ENCODE measurements at places on chromosomes 3 and 15.

- no peaks in the 10 kb centered on the region for H3K4me1 ChIP-seq
- peaks cover 19% of the 10 kb centered on the region for H3K27me3 ChIP-seq
- H3K36me3 ChIP-seq: no peaks in the 10 kb centered on the region
- H3K4me3 ChIP-seq: no peak overlapping the region
Measured at GRCh38 chr15:48924528-48925393, 39.0 kb downstream of the SHC4 start.

DNA sequence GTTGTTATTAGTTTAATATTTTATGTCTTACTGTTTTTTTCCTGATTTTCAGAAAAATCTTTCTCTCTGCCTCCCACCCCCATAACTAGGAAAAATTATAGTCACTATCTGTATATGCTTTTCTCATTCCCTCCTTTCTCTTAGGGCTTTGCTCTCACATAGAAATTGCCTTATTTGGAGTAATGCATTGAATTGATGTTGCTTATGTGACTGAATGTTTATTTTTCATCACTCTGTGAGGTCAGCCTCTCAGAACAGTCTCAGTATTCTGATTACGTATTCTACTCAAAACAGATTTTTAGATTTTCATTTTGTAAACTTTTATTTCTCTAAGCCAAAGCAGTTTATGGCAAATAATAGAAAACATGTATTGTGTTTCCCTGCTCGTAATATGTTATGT is 121.0 kb downstream of the SLMAP start:
- H3K27ac ChIP-seq: no peak overlapping the region
- no peak overlapping the region for H3K4me3 ChIP-seq
- peaks cover 17% of the 10 kb centered on the region for H3K36me3 ChIP-seq
- H3K27me3 ChIP-seq: no peaks in the 10 kb centered on the region
- H3K4me1 ChIP-seq: no peaks in the 10 kb centered on the region

DNA sequence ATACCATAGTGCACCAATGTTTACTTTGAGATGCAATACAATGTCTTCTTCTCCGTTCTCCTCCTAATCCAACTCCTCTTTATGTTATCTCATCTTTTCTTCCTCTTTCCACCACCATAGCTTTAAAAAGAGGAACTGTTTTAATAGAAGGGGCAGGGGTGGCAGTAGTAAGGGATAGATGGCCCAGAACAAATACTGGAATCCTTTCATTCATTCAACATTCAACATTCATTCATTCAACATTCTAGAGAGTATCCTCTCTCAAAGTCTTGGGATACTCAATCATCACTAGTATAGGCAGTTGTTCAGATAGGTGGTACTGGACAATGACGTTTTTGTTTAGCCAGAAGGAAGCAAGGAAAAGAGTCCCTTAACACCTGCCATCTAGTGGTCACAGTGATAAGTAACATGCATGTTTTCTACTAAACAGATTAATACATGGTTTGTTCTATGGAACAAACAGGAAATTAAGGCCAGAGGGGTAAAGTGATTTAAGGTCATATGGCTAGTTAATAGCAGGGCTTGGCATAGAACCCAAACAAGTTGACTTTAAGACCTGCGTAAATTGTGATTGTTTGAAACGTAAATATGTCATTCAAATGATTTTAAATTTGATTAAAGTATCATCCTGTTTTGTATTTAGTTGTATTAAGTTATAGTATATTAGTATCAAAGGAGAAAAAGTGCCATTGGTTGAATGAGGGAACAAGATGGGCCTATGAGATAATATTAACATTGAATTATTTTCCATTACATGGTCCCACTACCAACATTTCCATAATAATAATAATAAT is 26.9 kb upstream of the EHHADH start:
- H3K36me3 ChIP-seq: peaks cover 5% of the 10 kb centered on the region
- peaks cover 16% of the 10 kb centered on the region for H3K27me3 ChIP-seq
- H3K4me3 ChIP-seq: peak overlapping the region; percentile 12
- peak overlapping the region; percentile 31 for H3K27ac ChIP-seq

DNA sequence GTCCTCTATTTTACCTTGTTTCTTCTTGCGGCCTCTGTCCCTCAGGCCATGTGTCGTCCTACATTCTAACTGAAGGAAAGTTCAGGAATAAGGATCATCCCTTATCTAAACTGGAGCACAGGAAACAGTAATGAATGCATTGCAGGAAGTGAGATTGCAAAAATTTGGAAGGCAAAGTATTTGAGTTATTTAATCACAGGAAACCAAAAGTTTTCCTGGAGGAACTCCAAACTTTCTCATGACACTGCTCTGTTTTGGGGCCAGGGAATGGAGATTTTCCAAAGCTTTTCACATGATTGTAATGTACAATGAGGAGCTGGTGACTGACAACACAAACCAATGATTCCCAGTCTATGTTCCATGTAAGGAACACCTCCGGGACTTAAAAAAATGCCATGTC is 57.8 kb upstream of the PLSCR4 start:
- DNase-seq: no peak
- H3K4me1 ChIP-seq: no peaks in the 10 kb centered on the region
- no peaks in the 10 kb centered on the region for H3K27me3 ChIP-seq

DNA sequence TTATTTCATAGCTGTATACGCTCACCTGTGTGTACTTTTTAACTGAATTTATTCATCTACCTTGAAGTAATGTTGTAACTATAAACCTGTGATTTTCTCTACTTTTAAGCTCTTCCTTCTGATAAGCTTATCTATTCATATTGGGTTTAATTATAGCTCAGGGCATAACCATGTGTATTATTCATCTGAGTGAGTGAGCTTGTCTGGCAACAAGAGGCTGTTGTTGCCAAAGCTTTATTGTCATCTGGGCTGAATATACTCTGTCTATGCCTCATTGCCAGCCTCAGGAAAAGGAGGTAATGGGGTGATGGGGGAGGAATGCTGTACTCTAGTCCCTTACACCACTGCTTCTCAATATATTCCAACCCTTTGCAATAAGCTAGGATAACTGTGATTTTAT is 292.4 kb downstream of the UBE2E2 start:
- H3K4me1 ChIP-seq: peaks cover 26% of the 10 kb centered on the region
- H3K4me3 ChIP-seq: no peak overlapping the region
- DNase-seq: no peak
- peaks cover 2% of the 10 kb centered on the region for H3K36me3 ChIP-seq
- H3K27me3 ChIP-seq: no peaks in the 10 kb centered on the region

- H3K27ac ChIP-seq: no peak overlapping the region
- H3K36me3 ChIP-seq: no peaks in the 10 kb centered on the region
- peaks cover 18% of the 10 kb centered on the region for H3K27me3 ChIP-seq
- H3K4me1 ChIP-seq: no peaks in the 10 kb centered on the region
Measured at GRCh38 chr3:64268926-64269325, 43.7 kb upstream of the PRICKLE2 start.

GRCh38 chr15:70450142-70450443 is 313.3 kb downstream of the UACA start:
- no peaks in the 10 kb centered on the region for H3K36me3 ChIP-seq
- no peak for DNase-seq
- no peak overlapping the region for H3K4me3 ChIP-seq
- peaks cover 13% of the 10 kb centered on the region for H3K27me3 ChIP-seq
- peaks cover 21% of the 10 kb centered on the region for H3K4me1 ChIP-seq

- H3K4me1 ChIP-seq: peaks cover 6% of the 10 kb centered on the region
- no peak for DNase-seq
- H3K27ac ChIP-seq: no peak overlapping the region
- no peaks in the 10 kb centered on the region for H3K36me3 ChIP-seq
- peaks cover 12% of the 10 kb centered on the region for H3K27me3 ChIP-seq
- H3K4me3 ChIP-seq: no peak overlapping the region
Measured at GRCh38 chr15:61175024-61175423, 54.1 kb downstream of the RORA start.

GRCh38 chr15:51205050-51205975 is 110.6 kb upstream of the TNFAIP8L3 start:
- DNase-seq: no peak
- no peak overlapping the region for H3K4me3 ChIP-seq
- H3K27me3 ChIP-seq: peaks cover 3% of the 10 kb centered on the region
- no peaks in the 10 kb centered on the region for H3K4me1 ChIP-seq

DNA sequence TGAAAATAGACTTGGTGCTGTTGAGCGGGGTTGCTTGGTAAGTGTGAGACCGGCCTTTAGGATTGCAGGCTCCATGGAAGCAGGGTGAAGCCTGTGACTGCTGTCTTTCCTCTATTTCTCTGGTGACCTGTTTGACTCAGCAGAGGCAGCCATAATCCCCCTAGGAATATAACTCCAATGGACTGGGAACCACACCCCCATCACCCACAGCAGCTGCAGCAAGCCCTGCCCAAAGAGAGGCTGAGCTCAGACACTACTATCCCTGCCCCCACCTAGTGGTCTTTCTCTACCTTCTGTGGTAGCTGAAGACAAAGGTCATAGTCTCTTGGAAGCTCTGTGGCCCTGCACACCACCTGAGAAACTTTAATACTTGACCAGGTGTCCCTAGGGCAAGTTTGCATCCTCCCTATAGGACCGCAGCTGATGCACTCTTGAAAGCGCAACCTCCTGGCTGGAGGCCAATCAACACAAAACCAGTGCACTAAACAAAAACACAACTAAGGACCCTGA is 133.6 kb upstream of the MRPL3 start:
- H3K27me3 ChIP-seq: peaks cover 6% of the 10 kb centered on the region
- no peaks in the 10 kb centered on the region for H3K4me1 ChIP-seq
- no peaks in the 10 kb centered on the region for H3K36me3 ChIP-seq
- DNase-seq: no peak

DNA sequence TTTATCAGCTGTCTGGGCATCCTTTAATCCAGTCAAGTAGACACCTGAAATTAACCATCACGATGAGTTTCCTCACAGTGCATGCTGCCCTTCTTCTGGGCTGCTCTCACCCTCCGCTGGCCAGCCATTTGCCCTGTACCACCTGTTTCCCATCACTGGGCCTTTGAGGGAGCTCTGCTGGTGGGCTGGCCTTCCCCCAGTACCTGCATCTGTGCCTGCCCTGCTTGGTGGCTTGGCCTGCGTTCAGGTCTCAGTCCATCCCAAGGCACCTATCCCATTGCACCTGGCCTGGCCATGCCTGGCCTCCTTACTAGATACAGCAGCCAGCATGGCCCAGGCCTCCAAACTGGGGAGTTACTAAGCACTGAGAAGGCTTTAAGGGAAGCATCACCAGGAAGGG is 413.2 kb downstream of the NTRK3 start:
- no peaks in the 10 kb centered on the region for H3K27me3 ChIP-seq
- no peaks in the 10 kb centered on the region for H3K4me1 ChIP-seq
- H3K4me3 ChIP-seq: no peak overlapping the region
- no peaks in the 10 kb centered on the region for H3K36me3 ChIP-seq
- DNase-seq: no peak

DNA sequence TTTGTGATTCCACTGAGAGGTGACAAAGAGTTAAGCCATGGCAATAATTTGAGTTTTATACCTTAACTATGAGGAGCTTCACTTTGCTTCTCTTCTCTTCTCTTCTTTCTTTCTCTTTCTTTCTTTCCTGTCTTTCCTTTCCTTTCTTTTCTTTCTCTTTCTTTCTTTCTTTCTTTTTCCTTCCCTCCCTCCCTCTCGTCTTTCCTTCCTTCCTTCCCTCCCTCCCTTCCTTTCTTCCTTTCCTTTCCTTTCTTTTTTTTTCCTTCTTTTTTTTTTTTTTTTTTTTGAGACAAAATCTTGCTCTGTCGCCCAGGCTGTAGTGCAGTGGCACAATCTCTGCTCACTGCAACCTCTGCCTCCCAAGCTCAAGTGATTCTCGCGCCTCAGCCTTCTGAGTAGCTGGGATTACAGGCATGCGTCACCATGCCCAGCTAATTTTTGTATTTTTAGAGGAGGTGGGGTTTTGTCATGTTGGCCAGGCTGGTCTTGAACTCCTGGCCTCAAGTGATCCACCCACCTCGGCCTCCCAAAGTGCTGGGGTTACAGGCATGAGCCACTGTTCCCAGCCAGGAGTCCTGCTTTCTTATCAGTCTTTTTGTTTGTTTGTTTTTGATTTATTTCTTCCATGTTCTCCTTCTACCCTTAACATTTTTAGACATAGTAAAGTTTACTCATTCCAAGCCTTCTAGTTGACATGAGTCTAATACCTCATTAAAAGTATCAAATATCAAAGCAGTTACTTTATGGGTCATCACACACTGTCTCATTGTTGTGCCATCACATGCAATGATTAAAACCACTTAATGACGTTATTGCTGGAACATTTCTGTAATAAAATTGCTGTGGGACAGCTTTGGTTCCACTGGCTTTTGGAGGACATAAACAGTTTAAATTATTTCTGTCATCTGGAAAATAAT is 29.9 kb downstream of the SLC49A4 start:
- no peaks in the 10 kb centered on the region for H3K27me3 ChIP-seq

DNA sequence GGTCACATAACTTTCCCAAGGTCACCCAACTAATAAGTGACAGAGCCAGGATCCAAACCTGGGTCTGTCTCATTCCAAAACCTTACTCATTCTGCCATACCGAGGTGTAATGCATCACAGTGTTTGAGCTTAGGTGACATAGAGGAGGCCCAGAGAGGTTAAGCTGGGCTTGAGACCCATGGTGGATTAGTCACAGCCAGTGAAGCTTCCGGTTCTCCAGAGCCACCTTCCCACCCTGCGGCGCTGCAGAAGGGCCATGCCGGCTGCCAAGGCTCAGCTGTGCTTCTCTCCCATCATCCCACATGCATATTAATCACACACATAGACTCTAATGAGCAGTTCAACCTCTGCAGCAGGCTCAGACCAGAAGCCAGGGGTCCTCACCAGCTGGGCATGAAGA is 42.2 kb downstream of the SPSB4 start:
- no peaks in the 10 kb centered on the region for H3K36me3 ChIP-seq
- H3K27ac ChIP-seq: no peak overlapping the region
- H3K4me1 ChIP-seq: no peaks in the 10 kb centered on the region
- H3K27me3 ChIP-seq: peaks cover 7% of the 10 kb centered on the region
- H3K4me3 ChIP-seq: no peak overlapping the region

DNA sequence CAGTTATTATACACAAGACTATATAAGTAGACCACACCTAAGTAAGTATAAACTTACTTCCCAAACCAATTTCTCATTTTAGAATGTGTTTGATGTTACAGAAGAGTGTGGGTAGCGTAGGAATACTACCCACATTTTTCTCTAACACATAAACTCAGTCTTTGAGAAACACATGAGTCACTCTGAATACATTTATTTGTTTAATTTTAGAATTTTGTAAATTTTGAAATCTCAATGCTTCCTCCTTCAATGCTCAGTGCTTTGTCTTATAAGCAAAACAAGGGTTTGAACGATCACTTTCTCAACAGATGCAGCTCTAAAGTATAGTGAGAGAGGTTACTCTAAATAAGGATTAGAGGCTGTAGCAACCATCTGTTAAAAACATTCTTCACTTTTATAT is 700.8 kb downstream of the SI start:
- no peaks in the 10 kb centered on the region for H3K4me1 ChIP-seq
- no peak overlapping the region for H3K27ac ChIP-seq
- no peak overlapping the region for H3K4me3 ChIP-seq
- DNase-seq: no peak
- H3K36me3 ChIP-seq: no peaks in the 10 kb centered on the region
- H3K27me3 ChIP-seq: no peaks in the 10 kb centered on the region

DNA sequence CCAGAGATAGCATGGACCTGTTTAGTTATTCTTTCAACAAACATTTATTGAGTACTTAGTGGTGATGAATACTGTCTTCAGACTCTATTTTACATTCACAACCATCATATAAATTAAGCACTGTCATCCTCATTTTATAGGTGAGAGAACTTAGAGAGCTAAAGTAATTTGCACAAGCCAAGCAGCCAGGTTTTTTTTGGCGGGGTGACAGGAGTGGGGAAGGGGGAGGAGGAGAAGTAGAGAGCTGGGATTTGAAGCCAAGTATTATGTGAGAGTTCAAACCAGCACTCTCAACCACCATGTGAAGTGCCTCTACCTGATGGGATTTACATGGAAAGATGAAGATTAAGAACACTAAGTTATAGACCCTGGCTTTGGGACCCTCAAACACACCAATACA is 547.4 kb upstream of the IL12A start:
- H3K4me3 ChIP-seq: no peak overlapping the region
- no peak for DNase-seq
- H3K27me3 ChIP-seq: no peaks in the 10 kb centered on the region
- no peaks in the 10 kb centered on the region for H3K36me3 ChIP-seq
- H3K4me1 ChIP-seq: no peaks in the 10 kb centered on the region

Data from memory B cell (primary cell).